Activated CD4-positive, alpha-beta T cell treated with anti-CD3 and anti-CD28 coated beads for 36 hours (primary cell): ENCODE measurements at places on chromosomes 5 and 9.

DNA sequence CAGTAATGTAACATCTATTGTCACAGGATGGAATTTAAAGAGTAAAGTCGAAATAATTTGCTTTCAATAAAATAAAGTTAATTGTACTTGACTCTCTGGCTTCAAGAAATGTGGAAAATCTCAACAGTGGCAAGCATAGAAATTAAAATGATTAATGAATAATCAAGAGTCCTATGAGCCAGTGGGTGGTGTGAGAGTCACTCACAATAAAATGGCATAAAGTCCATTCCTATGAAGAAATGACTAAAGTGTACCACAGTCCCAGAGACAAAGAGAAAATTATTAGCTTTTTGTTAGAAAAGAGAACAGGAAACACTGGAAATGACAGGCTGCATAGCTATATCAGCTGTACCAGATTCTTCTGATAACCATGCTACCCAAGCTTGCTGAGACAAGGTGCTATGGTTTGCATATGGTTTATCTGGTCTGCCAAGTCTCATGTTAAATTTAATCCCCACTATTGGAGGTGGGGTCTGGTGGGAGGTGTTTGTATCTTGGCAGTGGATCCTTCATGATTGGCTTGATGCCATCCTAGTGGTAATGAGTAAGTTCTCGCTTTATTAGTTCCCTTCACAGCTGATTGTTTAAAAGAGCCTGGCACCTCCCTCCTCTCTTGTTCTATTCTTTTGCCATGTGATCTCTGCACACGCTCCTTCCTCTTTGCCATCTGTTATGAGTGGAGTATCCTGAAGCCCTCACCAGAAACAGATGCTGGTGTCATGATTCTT is 647.7 kb upstream of the ITGA1 start:
- DNase-seq: no peak

- DNase-seq: no peak
These were observed 372.4 kb downstream of the SEMA5A start for GRCh38 chr5:9173281-9174048.

GRCh38 chr5:1227667-1228066 is 2.5 kb downstream of the SLC6A18 start:
- no peak for DNase-seq

DNA sequence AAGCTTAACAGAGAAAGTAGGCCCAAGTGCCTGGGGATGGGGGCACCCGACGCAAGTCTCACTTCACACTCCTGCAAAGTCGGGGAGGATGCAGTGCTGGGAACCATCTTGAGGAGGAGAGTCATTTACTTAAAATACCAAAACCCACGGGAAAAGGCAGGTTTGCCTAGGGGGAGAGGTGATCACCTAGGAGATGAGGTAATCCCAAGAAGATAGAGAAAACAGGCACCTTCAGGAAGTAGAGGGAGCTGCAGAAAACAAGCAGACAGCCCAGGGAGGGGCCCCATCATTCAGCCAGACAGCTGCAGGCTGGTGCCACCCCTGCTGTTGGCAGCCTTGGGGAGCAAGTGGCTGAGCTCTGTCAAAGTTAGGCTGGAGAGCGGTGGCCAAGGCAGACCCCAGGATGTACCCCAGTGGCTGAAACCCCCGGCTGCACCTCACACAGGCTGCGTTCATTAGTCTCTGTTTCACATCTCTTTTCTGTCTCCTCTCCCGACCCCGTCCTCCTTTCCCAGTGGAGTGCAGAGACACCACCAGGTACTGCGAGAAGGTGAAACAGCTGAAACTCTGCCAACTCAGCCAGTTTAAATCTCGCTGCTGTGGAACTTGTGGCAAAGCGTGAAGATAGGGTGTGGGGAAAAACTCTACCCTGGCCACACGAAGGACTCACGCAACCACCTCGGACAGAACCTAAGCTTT is 124.9 kb downstream of the SAXO1 start:
- DNase-seq: no peak

DNA sequence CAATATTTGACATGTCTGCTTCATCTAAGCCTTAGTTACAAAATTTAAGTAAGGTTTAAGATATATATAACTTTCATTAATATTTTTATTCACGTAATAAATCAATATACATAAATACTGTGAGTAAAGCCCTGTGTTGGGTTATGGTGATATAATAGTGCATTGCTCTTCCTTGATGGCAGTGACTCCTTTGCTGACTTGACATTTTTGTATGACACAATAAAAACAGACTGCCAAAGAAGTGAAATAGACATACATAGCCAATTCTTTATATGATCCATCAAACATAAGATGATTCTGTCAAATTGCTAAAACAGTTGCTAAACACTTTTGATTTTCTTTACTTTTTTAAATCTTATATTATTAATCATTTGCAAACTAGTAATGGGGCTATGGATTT is 1518.2 kb downstream of the EFNA5 start:
- DNase-seq: no peak

- no peak for DNase-seq
These were observed 63.2 kb downstream of the COL27A1 start for GRCh38 chr9:114218264-114219120.

GRCh38 chr5:112878760-112879159 is 17.7 kb downstream of the SRP19 start:
- peak; percentile 76 for DNase-seq

DNA sequence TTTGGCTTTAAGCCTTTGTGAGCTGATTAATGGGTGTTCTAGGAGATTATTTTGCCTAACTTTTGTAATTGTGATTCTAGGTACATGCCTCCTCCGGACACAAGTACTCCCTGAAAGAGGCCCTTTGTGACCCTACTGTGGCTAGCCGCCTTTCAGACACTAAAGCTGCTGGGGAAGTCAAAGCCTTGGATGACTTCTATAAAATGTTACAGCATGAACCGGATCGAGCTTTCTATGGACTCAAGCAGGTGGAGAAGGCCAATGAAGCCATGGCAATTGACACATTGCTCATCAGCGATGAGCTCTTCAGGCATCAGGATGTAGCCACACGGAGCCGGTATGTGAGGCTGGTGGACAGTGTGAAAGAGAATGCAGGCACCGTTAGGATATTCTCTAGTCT is 13.6 kb downstream of the ITGA1 start:
- DNase-seq: no peak

- peak; percentile 58 for DNase-seq
These were observed 22.1 kb upstream of the STXBP1 start for GRCh38 chr9:127589955-127590370.

GRCh38 chr9:127389381-127390247 is 7.4 kb upstream of the SLC2A8 start:
- no peak for DNase-seq
